GM18507 (cell line): ENCODE measurements at places on chromosomes 16 and 17.

DNA sequence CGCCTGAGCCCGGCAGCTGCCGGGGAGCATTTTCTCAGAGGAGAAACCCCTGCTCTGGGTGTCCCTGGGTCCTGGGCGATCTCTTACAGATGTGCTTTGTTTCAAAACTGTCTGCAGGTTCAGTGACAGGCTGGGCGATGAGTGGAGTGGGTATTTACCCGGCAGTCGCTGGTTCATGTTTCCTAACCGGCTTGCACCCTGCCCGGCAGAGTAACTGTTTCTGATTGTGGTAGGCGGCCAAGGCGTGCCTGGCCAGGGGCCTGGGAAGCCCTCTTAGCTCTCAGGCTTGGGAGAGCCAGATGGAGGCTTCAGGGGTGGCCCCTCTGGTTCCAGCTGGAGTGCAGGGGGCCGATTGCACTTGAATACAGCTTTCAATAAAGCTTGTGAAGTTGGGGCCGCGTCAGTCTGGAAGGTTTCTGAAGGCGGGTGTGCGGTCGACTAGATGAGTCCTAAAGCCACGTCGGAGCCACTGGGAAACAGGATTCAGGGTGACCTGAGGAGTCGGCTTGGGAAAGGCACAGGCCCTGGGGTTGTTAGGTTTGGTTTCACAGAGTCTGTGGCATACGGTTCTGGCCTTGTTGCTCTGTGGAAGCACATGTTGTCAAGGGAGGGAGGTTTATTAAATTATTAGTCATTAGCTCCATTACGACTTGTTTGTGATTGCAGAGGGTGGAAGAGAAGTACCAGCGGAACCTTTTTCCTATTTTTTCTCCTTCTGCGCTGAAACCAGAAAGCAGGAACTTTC is 1.4 kb downstream of the BAIAP2 start:
- no peak for DNase-seq

- no peak for DNase-seq
Observed at GRCh38 chr16:67917852-67918236, 13.8 kb downstream of the CTRL start.

DNA sequence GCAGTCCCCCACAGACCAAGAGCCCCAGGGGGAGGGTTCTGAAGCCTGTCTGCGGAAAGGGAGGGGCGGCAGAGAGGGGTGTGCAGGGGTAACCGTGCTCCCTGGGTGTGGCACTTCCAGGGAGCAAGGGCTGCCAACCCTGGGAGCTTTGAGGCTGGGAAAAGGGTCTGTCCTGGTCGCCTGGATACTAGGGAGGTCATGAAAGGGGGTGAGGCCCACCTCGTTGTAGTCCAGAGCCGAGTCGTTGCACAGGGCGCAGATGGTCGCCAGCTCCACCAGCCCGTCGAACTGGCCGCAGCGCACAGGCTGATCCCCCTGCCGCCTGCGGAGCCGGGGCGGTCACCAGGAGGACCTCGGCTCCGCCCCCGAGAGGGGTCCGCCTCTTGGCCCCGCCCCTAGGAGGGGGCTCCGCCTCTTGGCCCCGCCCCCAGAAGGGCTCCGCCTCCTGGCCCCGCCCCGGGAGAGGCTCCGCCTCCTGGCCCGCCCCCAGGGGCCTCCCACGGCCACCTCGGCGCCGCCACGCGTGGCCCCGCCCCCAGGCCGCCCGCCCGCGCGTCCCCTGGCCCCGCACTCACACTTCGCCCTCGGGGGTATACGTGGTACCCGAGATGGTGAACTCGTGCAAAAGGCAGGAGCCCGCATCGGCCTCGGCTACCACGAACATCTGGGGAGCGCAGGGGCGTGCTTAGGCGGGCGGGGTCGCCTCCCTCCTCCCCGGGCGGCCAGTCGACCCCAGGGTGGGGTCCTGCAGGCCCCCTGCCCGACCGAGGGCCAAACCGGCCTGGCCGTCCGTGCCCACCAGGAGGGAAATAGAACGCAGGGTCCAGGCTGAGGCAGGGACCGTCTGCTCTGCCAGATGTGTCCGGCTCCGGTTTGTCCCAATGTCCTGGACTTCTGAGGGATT is 19.5 kb downstream of the ATP2A3 start:
- DNase-seq: no peak

DNA sequence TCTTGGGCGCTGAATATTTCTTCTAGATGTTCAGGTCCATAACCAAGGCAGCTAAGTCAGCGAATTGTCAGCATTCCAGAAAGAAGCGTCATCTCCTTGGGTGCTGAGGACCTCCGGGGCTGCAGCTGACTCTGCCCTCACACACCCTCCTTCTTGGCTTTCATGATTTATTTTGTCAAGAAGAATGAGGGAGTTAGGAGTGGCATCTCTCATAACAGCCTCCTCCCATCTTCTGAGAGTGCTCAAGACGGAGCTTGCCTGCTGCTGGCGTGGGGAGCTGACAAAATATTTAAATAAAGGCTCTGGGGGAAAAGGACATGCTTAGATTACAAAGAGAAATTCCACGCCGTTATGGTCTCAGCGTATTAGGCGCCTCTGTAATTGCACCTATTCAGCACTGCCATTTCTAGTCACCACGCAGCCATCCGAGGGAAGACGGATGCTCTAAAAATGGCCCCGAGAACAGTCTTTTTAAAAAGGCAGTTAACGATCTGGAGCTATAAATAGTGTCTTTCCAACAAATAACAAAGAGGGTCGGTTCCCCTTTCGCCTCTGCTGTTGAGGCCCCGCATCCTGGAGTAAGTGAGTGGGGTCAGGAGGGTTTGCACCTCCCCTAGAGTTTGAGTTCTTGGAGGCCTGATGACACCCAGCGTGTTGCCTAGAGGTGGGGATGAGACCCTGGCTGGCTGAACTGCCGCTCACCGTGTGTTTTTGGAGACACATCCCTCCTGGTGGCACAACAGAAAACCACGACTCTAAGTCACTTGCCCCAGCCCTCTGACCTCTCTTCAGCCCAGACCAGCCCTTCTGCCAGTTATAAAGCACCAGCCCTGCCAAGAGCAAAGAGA is 187.0 kb downstream of the CCDC182 start:
- no peak for DNase-seq

DNA sequence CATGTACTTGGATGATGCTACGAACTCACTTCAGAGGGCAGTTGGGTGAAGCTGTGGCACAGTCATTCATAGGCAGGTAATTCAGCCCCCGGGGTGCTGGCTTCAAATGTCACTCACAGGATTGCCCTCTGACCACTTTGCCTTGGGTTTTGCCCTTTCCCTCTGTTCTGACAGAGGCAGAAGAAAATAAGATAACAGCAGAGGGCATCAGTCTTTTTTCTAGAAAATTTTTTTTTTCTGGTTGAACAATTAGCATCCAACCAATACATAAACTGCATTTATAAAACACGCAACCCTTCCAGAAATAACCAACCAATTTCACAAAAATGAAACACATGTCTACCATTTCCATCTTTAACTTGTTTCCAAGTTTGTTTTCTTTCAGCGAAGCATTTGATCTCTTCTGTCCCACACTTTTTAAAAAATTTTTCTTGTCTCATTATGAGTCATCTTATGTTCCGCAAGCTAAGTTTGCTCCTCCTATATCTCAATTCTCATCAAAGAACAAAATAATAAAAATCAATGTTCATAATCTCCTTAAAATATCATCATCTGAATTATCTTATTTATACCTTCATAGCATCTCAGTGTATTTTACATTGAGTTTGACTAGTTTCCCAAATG is 15.6 kb downstream of the NACA2 start:
- DNase-seq: no peak

DNA sequence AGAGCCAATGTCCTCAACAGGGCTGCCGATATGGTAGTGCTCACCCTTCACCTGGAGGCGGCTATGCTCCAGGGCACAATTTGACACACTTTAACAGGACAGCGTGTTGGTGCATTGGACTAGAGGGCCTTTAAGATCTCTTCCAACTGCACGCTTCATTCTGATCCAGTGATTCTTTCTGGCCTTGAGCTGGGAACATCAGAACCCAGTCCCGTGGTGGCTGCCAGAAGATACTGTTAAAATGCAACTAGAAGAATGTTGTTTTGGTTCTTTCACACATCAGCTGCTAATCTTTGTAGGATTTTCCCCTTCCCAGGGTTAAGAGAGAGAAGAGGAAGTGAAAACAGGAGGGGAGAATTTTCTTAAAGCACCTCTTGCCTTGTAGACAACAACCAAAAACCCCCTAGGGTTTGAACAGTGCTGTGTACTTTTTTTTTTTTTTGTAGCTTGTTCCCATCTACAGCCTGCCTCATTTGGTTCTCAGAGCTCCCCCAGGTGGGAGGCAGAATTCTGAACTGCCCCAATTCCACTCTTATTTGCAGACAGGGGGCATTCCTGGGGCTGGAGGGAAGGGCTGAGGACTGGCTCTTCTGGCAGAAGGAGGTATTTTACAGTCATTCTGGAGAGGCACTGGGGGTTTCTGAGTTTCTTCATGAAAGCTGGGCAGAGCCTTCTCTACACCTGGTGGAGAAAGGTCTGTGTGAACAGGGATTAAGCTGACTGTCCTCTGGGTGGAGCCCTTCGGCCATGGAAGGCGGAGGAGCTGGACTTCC is 32.4 kb downstream of the SMARCE1 start:
- peak; percentile 54 for DNase-seq

DNA sequence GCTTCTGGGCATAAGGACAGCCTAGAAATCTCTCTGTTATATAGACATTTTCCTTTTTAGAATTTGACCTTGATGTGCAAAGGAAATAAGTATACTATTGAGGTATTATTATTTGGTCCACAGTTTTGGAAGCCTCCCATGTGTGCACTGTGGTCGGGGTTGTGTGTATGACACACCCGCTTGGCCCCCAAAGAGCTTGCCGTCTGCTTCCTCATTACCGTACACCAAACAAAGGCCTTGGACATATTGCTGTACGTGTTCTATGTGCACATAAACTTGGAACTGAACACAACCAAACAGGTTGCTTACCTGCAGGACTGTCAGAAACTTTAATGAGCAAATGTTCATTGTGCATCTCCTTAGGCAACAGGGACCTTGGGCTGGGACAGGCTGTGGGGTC is 38.2 kb downstream of the METRNL start:
- no peak for DNase-seq

DNA sequence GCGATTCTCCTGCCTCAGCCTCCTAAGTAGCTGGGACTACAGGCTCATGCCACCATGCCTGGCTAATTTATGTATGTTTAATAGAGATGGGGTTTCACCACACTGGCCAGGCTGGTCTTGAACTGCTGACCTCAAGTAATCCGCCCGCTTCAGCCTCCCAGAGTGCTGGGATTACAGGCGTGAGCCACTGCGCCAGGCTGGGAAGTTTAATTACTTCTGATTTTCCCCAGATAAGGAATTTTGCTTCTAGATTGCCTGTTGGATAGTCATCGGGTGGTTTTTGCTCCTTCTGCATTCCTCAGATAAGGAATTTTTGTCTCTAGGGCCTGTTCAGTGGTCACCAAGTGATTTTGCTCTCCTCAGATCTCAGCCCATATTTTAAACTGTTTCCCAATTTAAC is 112.5 kb downstream of the MAP2K4 start:
- no peak for DNase-seq

DNA sequence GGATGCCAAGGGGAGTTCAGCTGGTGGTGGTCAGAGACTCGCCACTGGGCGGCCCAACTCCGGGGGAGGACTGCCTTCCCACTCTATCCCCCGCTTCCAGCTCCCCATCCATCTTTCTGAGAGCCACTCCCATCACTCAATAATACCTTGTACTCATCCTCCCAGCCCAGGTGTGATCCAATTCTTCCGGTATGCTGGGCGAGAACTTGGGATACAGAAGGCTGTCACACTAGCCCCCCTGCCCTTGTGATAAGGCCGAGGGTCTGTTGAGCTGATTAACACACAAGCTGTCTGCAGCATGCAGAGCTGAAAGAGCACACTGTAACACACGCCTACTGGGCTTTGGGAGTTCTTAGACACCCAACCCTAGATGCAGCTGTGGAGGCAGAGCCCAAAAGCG is 460.4 kb upstream of the EEF2KMT start:
- no peak for DNase-seq

DNA sequence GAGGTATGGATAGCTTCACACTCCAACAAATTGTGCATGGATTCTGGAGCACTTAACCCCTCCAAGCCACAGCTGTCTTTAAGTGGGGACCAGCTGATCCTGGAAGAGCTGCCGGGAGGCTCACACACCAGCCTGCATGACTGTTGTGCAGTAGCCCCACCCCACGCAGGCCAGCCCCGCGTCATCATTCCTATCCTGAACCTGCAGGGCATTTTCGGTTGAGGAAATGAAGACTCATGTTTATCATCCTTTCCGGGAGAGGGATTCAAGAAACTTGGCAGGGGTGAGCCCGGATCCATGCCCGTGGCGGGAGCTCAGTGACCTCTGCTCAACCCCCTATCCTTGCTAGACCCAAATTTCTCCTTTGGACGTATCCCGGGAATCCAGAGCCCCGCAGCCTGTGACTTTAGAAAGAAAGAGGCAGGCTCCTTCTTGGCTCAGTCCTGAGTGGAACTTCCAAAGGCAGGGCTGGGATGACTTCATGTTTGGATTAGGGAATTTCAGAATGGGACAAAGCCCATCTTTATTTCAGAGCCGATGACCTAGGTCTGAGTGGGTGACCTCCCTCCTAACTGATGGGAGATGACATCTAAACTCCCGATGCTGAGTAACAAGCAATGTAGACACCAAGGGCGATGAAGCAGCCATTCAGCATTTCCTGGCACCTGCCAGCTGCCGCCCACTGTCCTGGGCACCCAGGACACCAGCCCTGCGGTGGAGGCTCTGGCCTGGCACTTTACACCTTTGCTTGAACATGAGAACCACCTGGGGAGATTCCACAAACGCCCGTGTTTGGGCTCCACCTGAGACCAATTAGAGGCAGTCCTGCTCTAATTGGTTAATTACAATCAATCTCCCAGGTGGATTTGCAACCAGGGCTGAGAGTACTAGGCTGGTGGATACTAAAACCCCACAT is 43.3 kb upstream of the CMIP start:
- DNase-seq: no peak

GRCh38 chr16:10598157-10598556 is 17.8 kb upstream of the EMP2 start:
- no peak for DNase-seq

GRCh38 chr16:57021757-57022156 is 32.4 kb downstream of the NLRC5 start:
- DNase-seq: no peak

- DNase-seq: no peak
Observed at GRCh38 chr16:49505556-49505955, 132.0 kb downstream of the C16orf78 start.

DNA sequence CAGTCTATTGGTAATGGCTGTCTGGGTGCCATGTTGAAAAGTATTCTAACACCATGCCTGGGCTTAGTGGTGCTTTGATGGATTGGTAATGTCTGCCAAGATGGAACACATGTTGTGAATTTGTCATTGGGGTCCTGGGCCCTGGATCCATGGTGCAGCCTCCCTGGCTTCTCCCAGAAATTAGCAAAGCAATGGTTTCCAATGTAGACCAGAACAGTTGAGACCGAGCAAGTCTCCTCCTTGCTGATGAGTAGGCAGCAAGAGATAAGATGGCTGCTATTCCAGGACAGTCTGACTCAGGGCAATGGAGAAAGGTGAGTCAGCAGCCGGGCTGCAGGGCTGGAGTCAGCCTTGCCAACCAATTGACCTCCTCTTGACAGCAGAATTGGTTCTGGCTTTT is 30.8 kb downstream of the GPR139 start:
- no peak for DNase-seq

- no peak for DNase-seq
Observed at GRCh38 chr16:30380072-30380802, 2.1 kb downstream of the SEPTIN1 start.

- no peak for DNase-seq
Observed at GRCh38 chr16:13390093-13390985, 488.9 kb downstream of the SHISA9 start.

- no peak for DNase-seq
Observed at GRCh38 chr16:85552980-85553435, 60.1 kb upstream of the GSE1 start.

GRCh38 chr17:76199469-76199868 is 40.8 kb downstream of the RNF157 start:
- DNase-seq: no peak

GRCh38 chr17:32731556-32732295 is 145.2 kb downstream of the MYO1D start:
- no peak for DNase-seq
